ENCODE measurements at places on chromosomes 7 and 10.

DNA sequence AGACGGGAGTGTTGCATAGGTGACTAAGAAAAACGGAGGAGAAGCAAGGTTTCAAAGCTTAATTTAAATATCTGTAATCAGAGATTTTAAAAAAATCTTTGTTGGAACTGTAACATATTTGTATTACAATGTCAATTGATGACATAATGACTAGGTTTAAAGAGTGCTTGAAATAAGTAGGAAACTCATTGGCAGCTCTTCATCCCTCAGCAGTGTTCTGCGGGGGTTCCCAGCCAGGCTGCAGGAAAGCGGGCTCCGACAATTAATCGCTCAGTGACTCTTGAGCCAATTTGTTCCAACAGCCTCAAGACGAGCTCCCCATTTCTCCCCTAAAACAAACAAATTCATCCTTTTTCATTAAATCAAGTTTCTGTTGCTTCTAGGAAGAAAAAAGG is 22.6 kb downstream of the CPXM2 start:
- DNase-seq: no peak

GRCh38 chr7:40747856-40748255 is 613.1 kb downstream of the SUGCT start:
- no peak for DNase-seq

GRCh38 chr10:91664426-91664825 is 31.6 kb upstream of the PPP1R3C start:
- no peak for DNase-seq

- peak; percentile 60 for DNase-seq
Measured at GRCh38 chr10:93288679-93289634, 193.2 kb downstream of the MYOF start.

DNA sequence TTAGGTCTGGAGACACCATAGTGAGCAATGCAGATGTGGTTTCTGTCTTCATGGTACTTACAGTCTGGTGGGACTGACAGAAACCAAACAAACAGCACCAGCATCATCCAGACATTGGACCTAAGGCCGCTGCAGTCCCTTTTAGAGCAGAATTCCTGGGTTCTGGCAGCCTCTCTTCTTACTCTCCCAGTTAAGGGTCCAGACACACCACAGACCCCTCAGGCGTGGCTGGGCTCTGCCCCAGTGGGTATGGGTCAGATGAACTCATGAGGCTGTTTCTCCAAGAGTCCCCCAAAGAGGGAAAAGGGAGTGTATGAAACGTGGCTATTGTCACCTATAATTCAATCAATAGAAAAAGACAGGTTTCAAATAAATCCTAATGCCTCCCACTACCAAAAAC is 31.3 kb downstream of the PRLHR start:
- no peak for DNase-seq

DNA sequence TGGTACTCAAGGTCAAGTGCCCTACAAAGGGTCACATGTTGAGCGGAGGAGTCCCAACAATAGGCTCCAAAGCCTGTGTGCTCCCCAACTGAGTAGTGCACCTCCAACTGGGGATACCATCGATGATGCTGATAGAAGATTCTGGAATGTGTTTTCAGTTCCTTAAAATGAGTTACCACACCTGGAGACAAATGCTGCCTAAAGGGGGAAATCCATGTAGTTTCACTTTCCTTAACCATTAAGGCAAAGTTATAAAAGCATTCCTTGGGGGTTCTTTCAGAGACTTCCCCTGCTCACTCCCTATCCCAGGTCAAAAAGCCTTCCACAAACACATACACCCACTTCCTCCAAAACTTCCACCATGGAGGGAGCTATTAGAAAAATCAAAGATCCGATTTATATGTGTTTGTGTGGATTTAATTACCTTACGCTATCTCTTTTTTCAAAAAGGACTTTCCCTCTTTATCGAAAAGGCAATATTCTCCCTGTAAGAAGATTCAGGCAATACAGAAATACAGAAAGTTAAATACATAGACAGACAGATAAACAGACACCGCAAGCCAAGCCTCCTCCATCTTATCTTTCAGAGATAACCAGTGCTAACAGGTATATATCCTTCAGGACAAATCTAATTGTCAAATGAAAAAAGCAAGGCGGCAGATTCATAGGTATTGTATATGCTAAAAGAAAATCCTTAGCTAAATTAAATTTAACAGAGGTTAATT is 135.9 kb upstream of the ASAH2 start:
- no peak for DNase-seq

GRCh38 chr7:16816824-16817223 is 12.0 kb upstream of the AGR2 start:
- DNase-seq: no peak

DNA sequence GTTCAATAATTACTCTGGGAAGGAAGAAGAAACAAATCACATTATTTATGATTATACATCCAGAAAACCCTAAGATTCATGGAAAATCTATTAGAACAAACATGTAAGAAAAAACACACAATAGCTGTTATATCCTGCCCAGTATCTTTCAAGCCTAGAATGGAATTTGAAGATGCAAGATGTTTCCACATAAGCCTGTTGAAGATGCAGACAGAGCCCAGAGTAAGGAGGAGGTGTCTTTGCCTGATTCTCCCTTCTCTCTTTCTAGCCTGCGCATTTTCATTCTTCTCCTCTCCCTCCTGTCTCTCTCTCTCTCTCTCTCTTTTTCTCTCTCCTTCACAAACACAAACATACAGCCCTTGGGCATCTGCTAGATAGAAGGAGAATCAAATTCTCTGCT is 170.1 kb upstream of the INHBA start:
- DNase-seq: no peak

DNA sequence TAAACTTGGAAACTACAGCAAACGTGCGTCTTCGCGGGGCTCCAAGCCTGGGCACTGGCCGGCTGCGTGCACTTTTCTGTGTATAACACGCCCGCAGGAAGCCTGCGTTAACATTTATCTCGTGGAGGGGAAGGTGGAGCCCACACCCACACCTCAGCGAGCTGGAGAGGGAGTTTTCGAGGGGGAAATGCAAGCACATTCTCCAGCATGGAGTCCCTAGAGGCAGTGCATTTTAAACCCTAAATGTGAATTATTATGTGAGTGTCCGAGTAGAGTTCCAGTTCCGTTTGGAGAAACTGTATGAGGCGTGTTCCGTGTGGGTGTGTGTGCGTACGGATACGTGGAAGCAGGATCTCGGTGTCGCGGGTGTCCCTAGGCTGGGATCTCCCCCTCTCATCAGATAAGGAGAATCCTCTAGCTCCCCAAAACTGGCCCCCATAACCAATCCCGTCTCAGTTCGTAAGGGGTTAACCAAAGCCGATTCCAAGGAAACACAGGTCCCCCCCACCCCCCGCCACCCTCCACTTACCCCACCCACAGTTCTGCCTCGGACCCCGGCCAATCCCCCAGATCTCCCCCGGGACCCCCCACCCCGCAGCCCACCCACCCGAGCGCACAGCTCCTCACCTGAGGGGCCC is 403 bp downstream of the CDK6 start:
- peak; percentile 42 for DNase-seq

GRCh38 chr10:122565766-122566206 is 5.2 kb downstream of the DMBT1 start:
- DNase-seq: no peak

DNA sequence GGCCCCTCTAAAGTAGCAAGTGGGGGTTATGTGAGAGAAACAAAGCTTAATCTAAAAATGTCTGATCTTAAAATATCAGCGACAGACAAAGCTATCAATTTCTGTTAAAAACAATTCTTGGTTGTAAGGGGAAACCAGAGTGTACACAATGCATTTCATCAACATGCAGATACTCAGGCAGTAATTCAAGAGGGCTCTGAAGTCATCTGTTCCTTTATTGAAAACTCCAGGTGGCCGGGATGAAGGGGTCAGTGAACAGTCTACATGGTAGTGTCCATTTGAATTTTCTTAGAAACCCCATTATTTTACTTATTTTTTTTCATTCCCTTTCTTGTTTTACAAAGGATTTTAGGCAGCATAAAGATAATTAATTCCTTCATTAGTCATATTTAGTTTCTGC is 36.7 kb upstream of the BTBD16 start:
- DNase-seq: no peak

GRCh38 chr10:111968647-111969046 is 214.9 kb downstream of the GPAM start:
- no peak for DNase-seq

- no peak for DNase-seq
Measured at GRCh38 chr7:158369866-158370265, 217.8 kb downstream of the PTPRN2 start.

DNA sequence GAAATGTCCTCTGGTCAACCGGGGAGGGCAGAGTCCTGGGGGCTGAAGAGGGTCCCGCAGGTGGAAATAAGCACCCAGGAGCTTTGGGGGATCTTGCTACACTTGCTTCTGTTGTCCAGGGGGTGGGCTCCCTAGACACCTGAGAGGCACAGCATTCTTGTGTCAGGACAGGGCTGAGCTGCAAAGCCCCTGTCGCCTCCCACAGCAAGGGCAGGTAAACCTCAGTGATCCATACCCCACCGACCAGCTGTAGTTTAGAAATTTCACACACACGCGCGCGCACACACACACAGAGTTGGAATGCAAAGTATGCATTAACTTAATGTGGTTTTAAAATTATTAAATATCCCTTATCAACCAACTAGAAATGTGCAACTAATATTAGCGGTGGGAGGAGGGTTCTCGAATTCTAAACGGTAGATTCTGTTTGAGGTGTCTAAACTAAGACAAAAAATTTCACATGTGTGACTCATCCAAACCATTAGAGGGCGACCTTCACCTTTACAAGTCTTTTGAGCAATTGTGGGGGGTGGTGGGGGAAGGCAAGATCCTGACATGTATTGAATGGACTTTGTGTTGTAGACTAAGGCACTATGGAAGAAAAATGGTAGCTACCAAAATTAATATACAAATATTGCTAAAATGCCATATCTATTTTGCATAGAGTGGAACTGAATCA is 34.3 kb upstream of the PTF1A start:
- no peak for DNase-seq

- no peak for DNase-seq
Measured at GRCh38 chr7:22601003-22601402, 101.0 kb upstream of the STEAP1B start.

Measured in activated naive CD4-positive, alpha-beta T cell treated with anti-CD3 and anti-CD28 coated beads, Interleukin-2, amount 50 U/mL, for 72 hours (primary cell).